PC-3 (cell line): ENCODE measurements at places on chromosomes 6 and 20. TPM values are rescaled to one million over a fixed set of nuclear protein-coding genes. Genes with fewer than 3 reads are reported as not detected.

DNA sequence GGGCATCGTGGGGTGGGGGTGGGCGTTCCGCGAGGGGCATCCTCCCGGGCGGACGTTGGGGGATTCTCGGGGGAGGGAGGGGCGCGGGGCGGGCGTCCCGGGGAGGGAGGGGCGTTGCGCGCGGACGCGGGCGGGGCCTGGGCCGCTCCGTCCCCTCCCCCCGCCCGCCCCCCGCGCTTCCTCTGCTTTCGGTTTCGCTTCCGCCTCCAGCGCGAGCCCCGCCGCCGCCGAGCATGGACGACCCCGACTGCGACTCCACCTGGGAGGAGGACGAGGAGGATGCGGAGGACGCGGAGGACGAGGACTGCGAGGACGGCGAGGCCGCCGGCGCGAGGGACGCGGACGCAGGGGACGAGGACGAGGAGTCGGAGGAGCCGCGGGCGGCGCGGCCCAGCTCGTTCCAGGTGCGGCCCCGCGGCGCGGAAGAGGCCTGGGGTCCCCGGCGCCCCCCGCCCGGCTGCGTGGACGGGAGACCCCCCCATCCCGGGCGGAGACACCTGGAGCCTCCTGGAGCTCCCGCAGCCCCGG lies at the start of gene OGFR:
OGFR (plus strand) TSS at position 209 of the 528 bp plus-strand sequence; CDS start at position 234, 25 bp downstream.
- peaks cover 20% of the 10 kb centered on the region for H3K4me1 ChIP-seq
- H3K4me3 ChIP-seq: peak within 1 kb of the TSS; percentile 96
- peak; percentile 51 for DNase-seq
- peak within 1 kb of the TSS; percentile 62 for H3K27ac ChIP-seq
- peaks cover 27% of the 10 kb centered on the region for H3K36me3 ChIP-seq

DNA sequence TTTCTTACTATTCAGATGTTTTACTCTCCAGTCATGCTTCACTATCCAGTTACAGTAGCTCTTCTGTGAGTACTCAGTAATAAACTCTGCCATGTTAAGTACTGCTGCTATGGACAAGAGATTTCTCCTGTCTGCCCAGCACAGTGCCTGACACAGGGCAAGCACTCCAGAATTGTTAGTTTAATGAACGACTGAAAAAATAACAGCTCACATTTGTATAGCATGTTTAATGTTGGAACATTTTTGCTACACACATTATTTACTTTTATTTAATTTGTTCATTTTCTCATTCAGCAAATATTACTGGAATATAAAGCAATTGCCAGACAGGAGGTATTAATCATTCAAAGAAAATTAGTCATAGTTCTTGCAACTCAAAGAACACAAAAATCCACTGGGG lies 142.6 kb upstream of the HMGN3 start:
- H3K4me3 ChIP-seq: no peak overlapping the region
- no peaks in the 10 kb centered on the region for H3K27me3 ChIP-seq
- H3K4me1 ChIP-seq: peaks cover 32% of the 10 kb centered on the region
- DNase-seq: peak; percentile 61
- H3K27ac ChIP-seq: peak overlapping the region; percentile 90

GRCh38 chr6:152270301-152270925 lies 366.7 kb downstream of the SYNE1 start:
- no peak overlapping the region for H3K4me3 ChIP-seq
- no peaks in the 10 kb centered on the region for H3K36me3 ChIP-seq
- H3K27me3 ChIP-seq: no peaks in the 10 kb centered on the region
- H3K27ac ChIP-seq: 0 out of 2 replicates have a peak overlapping the region, but pooled peaks have one; percentile 3

DUSP15 gene
- not detected in 2 replicates for total RNA-seq

TBXT gene
- not detected in 2 replicates for total RNA-seq
